ENCODE measurements at places on chromosomes 16 and 17.

GRCh38 chr16:88008840-88009239 lies 57.6 kb downstream of the BANP start:
- no peak for DNase-seq

DNA sequence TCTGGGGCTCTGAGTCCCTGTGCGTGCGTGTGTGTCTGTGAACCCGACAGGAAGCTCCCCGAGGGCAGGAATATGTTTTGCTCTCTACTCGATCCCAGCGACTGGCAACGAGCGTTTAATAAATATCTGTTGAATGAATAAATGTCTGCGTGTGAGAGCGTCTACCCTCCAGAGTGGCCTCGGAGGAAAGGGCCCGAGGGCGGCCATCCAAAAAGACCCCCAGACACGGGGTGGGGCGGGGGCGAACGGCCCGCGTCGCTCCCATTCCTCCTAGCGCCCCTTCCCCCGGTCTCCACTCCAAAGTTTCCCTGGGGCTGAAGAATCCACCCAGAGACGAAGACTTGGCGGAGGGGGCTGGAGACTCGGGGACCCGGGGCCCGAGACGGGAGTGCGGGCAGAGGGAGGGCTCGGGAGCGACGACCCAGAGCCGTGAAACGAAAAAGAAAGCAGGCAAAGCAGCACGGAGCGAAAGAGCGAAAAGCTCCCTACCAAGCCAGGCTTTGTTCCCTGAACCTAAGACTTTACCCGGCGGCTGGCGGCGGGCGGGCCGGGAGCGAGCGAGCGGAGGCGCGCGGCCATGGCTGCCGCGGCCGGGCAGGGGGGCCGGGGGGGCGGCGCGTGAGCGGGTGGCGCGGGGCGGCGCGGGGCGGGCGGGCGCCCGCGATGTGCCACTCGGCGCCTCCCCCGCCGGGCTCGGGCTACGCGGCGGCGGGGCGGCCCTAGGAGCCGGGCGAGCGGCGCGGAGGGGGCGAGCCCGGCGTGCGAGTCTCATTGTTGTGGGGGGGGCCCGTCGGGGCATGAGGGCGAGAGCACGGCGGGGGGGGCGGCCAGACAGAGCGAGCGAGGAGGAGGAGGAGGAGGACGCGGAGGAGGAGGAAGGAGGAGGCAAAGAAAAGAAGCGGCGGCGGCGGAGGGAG lies at the start of gene MLLT6:
MLLT6 (plus strand) TSS at position 668 of the 917 bp plus-strand sequence. CDS start 360 bp downstream, outside the sequence.
- DNase-seq: no peak

DNA sequence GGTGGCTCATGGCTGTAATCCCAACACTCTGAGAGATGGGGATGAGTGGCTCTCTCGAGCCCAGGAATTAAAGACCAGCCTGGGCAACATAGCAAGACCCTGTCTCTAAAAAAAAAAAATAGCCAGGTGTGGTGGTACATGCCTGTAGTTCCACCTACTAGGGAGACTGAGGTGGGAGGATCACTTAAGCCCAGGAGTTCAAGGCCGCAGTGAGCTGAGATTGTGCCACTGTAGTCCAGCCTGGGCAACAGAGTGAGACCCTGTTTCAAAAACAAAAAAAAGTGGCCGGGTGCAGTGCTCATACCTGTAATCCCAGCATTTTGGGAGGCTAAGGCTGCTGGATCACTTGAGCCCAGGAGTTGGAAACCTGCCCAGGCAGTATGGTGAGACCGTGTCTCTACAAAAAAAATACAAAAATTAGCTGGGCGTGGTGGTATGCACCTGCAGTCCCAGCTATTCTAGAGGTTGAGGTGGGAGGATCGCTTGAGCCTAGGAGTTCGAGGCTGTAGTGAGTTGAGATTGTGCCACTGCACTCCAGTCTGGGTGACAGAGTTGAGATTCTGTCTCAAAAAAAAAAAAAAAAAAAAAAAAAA lies 3.0 kb downstream of the C16orf54 start:
- DNase-seq: no peak

DNA sequence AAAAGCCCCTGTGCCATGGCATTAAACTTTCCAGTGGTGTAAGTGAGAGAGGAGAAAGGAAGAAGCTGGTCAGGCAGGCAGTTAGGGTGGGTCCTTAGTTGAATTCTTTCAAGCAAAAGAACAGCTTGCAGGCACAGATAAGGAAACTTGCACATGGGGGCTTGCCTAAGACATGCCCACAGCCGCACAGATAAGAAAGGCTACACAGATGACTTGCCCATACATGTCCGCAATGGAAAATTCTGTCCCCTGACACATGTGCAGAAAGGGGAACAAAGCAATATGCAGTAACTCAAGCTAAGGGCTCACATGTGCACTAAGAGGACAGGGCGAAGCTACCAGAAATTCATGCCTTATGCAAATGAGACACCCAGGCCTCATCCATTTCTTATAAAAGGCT lies 69.9 kb downstream of the GSG1L start:
- no peak for DNase-seq

DNA sequence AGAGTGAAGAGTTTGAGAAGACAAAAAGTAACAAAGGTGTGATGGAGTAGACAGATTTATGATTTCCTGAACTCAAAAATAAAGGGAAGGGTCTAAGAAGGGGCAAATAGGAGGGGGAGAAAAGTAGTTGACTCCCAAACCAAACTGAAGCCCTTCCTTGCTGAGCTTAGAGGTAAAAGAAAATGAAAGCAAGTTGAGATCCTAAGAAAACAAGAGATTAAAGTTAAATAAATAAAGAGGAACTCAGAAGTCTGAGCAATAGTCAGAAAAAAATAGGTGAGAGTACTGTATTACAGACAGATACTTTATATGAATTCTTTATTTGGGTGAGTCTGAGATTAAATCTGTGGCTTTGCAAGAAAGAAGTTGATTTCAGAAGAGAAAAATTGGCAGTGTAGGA lies 3.3 kb upstream of the PSMD12 start:
- DNase-seq: no peak

- no peak for DNase-seq
Observed at GRCh38 chr17:17572010-17572785, 19.3 kb downstream of the PEMT start.

GRCh38 chr17:73586275-73586832 lies 57.9 kb downstream of the SDK2 start:
- DNase-seq: no peak

DNA sequence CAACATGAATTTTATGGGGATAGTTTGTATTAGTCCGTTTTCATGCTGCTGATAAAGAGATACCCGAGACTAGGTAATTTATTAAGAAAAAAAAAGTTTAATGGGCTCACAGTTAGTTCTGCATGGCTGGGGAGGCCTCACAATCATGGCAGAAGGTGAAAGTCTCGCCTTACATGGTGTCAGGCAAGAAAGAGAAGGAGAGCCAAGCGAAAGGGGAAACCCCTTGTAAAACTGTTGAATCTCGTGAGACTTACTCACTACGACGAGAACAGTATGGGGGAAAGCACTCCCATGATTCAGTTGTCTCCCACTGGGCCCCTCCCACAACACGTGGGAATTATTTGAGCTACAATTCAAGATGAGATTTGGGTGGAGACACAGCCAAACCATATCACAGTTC lies 181.5 kb downstream of the PRKCA start:
- DNase-seq: no peak

- DNase-seq: no peak
Observed at GRCh38 chr16:13898233-13898632, 21.7 kb upstream of the ERCC4 start.

Measured in GM04503 (cell line).